ENCODE measurements at places on chromosomes 2 and 18.

DNA sequence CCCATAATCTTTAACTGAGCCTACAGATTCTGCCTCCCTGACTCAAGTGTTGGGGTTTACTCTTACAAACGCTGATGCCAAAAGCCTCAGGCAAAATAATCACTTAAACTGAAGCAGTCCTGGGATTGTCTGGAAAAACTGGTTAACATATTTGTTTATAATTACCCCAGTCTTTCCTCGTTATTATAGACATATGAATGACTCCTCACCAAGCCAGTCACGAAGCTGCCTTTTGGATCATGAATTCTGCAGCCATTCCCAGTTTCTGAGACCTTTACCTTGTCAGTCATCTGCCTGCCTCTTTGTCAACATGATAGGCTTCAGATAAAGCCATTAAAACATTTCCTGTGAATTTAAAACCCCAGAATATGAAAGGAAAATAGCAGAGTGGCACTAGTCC lies 46.4 kb downstream of the MREG start:
- no peak for DNase-seq

DNA sequence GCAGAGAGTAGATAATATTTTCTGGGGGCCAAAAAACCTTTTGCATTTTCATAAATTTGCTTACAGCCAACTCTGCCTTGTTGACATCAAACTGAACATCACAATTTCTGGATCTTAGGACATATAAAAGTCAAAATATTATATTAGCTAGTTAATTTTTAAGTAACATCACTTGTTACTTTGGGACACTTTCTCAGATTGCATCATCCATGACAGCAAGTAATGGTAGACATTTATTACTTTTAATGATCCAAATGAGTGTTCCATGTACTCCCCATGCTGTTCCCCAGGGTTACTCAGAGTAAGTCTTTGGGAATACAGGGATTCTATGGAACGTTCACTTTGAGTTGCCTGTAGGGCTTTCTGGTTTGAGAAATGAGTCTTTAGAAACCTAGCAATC lies 39.1 kb upstream of the CWC22 start:
- DNase-seq: no peak

DNA sequence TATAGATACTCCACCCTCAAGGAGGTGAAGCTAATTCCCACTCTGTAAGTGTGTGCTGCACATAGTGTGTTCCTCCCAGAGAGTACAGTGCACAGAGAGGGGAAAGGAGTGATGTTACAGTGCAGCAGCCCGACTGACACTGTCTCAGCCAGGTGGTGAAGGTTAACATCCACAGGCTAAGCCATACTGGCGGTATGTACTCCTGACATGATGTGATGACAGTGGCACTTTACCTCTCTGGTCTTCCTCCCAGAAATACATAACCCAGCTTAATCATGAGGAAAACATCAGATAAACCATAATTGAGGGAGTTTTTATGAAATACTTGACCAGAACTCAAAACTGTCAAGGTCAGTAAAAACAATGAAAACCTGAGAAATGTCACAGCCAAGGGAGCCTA lies 107.1 kb downstream of the RAB3GAP1 start:
- DNase-seq: no peak

- no peak for DNase-seq
Measured at GRCh38 chr2:54191361-54192135, 64.5 kb downstream of the TSPYL6 start.

- DNase-seq: no peak
Measured at GRCh38 chr2:48961009-48961408, 193.3 kb downstream of the FSHR start.

DNA sequence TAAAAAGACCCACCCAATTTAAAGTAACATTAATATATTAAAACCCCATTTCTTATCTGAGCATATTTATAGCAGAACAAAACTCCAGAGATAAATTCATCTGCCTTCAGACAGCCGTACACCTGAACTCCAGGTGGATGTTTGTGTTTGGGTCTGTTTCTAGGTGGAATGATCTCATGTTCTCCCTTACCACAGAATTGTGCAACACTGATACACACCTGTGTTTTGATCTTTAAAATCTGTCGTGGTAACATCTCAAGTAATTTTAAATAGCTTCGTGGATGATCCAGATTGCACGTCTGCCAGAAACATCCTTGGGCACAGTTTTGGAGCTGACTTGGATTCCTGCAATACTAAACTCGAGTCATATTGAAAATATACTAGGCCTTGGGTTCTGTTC lies 207.5 kb upstream of the FOSL2 start:
- DNase-seq: no peak

GRCh38 chr2:36438449-36438977 lies 82.9 kb downstream of the CRIM1 start:
- DNase-seq: no peak

DNA sequence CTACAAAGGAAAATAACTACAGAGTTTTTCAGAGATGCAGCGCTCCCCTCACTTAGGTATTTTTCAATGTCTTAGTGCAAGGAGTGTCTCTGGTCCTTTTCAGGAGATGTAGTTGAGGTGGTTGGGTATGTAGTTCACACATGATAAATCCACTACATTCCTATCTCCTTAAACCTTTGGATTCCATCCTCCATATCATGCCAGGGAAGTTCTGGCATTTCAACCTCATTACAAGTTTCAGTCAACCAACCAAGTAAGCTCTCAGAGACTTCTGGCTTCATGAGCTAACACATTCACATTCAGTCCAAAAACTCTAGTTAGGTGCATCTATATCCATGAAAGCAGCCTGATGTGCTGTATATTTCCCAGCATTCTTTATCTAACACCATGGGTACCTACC lies 47.3 kb downstream of the MAP3K20 start:
- DNase-seq: no peak

DNA sequence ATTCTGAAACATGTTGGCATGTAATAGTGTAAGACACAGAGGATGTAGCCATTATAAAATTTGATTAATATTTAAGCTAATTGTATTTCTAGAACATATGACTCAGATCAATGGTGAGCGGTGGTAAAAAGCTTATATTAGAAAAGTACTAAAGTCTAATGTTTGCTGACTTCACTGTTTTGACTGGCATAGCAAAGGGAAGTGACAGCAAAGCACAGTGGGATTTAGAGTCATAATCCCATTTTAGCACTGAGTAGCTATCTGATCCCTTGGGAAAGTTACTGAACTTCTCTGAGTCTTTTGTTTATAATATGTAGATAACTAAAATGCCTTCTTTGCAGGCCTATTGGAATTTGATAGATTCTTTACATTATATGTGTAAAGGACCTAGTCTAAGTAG lies 60.4 kb downstream of the KIAA1328 start:
- DNase-seq: no peak
